ENCODE measurements at places on chromosomes 12 and 14.

- no peak for DNase-seq
Observed at GRCh38 chr12:120472521-120472920, 3.0 kb upstream of the SRSF9 start.

- DNase-seq, result no peak
Observed at GRCh38 chr12:106845902-106846301, 71.4 kb downstream of the RIC8B start.

DNA sequence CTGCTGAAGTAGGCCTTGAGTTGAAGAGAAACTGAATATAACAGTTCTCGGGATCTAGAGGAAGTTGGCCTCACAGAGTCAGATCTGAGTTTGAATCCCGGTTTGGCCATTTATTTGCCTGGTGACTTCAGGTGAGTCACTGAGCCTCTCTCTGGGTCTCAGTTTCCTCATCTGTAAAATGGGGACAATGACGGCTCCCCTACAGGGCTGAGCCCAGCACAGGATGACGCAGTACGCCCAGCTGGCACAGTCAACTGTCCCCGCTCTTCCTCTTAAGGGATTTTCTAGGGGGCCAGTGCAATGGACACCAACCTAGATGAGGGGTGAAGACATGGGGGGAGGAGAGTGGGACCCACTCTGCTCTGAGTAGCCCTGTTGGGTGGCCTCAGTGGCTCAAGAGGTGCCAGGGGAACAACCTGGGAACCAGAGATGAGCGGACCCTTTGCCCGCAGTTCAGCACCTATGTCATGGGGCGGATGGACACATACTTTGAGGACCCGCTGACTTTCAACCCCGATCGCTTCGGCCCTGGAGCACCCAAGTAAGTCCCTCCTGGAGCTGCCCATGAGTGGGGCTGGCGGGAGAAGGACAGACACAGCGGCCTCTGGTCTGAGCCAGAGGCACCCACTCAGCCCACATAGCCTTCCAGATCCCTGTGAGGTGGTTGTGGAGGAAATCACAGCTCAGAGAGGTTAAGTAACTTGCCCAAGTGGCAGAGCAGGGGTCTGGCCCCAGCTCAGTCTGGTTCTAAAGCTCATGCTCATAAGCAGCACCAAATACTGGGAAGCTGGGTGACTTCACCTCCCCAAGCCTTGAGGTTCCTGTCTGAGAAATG, 41.1 kb downstream of the CYP46A1 start:
- no peak for DNase-seq

- no peak for DNase-seq
Observed at GRCh38 chr12:93287149-93287548, 90.6 kb upstream of the NUDT4 start.

DNA sequence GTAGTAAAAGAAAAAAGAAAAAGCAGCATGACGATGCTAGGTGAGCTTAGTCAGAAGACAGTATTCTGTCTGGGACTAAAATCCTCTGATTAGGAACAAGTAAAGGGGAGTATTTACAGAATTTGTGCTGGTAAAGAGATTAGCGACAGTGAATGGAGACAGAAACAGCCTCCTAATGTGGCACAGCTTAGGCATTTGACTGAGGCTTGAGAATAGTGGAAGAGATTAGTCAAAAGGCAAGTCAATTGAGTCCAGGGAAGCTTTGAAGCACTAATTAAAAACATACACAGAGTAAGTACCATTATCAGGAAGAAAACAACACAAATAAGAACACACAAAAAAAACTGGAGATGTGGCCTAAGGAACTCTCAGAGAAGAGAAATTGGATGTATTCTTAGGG, 131.9 kb upstream of the CLEC14A start:
- DNase-seq, result no peak

- DNase-seq, result no peak
Observed at GRCh38 chr14:28671425-28671824, 95.2 kb upstream of the FOXG1 start.

DNA sequence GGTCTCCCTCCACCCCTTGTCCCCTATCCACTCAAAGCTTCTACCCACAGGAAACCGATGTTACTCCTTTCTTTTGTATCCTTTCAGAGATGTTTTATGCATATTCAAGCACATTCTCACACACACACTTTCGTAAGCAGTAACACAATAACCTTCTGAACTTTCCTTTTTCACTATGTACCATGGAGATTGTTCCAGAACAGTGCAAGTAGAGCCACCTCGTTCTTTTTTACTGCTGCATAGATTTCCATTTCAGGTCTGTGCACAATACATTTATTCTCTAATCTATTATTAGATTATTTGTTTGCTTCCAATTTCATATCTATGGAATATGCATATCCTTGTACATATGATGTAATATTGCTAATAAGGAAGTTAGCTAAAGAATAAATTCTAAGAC, 60.3 kb downstream of the TBC1D30 start:
- no peak for DNase-seq

- no peak for DNase-seq
Observed at GRCh38 chr12:123944696-123945095, 27.9 kb downstream of the CCDC92 start.

DNA sequence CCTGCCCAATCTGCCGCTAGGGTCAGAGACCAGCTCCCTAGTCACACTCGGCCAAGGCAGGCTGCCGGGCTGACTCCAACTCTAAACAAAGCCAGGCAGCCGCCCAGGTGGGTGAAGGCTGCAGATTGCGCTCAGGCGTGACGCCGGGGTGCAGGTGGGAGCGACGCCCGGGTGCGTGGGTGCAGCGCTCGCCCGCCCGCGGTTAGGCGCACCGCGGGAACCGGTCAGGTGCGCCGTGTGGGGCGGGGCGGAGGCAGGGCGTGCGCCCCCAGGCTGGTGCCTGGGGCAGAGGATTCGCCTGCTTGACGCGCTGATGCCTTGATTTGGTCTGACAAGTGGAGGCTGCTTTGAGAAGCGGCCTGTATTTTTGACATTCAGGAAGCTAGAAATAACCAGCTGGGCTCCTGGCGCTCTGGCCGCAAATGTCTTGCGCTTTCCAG, 126.7 kb upstream of the HIF1A start:
- no peak for DNase-seq

- DNase-seq, result no peak
Observed at GRCh38 chr12:123526542-123527080, 6.9 kb downstream of the RILPL1 start.

DNA sequence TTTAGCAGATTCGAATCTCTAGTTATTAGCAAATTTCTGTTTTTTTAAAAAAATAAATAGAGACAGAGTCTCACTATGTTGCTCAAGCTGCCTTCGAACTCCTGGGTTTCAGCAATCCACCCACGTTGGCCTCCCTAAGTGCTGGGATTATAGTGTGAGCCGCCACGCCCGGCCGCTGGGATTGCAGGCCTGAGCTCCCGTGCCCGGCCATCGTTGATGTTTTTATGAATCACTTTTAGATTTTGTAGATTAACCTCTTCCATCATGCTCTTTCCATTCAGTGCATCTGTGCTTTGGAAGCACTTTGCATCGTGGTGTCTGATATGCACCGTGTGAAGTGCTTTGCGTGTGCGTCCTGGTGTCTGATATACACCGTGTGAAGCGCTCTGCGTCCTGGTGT, 20.9 kb downstream of the PGAM5 start:
- DNase-seq, result no peak

- DNase-seq, result no peak
Observed at GRCh38 chr14:81437244-81437643, 37.1 kb upstream of the STON2 start.

- DNase-seq, result no peak
Observed at GRCh38 chr12:56154818-56155217, 2.4 kb downstream of the MYL6B start.

DNA sequence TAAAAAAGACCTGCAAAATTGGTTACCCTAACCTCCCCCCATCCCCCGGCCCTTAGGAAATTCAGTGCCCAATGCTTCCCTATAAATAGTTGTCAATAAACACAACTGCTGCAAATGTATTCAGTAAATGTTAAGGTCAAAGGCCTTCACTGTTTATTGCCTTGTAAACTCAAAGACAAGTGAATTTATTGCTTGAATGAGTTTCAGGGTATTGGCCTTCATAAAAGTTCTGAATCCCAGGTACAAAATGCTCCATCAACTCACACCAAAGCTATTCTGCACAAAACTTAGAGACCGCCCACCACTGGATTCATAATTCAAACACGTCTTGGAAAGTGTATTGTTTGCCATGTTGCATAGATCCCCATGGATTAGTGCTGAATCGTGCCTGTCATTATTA, 63.3 kb upstream of the CDKN3 start:
- DNase-seq, result no peak

DNA sequence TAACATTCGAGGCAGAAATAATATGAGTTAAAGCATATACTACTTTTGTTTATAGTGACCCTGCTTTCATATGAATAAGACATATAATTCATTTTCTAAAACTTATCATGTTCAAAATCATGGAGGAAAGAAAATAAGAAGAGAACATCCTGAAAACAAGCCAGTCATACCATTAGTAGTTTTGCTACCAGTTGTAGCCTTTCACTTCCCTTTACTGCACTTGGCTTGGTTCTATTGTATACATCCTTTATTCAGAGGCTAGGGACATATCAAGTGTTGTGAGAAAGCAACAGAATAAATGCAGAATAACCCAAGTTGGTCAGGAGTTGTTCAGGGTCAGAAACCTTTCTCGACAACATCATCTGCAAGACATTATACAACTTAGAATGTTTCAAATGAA, 598.7 kb downstream of the SOX5 start:
- DNase-seq, result no peak

Data from stimulated activated CD8-positive, alpha-beta memory T cell treated with anti-CD3 and anti-CD28 coated beads, Interleukin-2, amount 100 ng/mL, for 1 hour (primary cell).